ENCODE measurements at places on chromosomes 4 and X.

- DNase-seq: no peak
Measured at GRCh38 chr4:147547314-147548056, 66.6 kb downstream of the EDNRA start.

GRCh38 chrX:10926404-10926803 lies 184.7 kb upstream of the HCCS start:
- DNase-seq: no peak

DNA sequence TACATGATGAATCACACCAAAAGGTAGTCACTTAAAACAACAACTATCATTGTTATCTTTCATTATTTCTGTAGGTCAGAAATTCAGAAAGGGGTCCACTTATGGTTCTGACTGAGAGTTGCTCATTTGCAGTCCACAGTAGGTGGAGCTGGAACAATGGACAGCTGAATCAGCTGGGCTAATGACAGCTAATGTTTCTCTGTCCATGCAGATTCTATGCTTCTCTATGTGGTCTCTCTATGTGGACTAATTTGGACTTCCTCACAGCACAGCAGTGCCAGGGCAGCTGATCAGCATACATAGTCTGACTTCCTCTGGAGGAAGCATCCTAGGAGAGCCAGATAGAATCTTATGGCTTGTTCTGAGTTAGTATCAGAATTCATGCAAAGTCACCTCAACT lies 131.7 kb upstream of the INTU start:
- no peak for DNase-seq

DNA sequence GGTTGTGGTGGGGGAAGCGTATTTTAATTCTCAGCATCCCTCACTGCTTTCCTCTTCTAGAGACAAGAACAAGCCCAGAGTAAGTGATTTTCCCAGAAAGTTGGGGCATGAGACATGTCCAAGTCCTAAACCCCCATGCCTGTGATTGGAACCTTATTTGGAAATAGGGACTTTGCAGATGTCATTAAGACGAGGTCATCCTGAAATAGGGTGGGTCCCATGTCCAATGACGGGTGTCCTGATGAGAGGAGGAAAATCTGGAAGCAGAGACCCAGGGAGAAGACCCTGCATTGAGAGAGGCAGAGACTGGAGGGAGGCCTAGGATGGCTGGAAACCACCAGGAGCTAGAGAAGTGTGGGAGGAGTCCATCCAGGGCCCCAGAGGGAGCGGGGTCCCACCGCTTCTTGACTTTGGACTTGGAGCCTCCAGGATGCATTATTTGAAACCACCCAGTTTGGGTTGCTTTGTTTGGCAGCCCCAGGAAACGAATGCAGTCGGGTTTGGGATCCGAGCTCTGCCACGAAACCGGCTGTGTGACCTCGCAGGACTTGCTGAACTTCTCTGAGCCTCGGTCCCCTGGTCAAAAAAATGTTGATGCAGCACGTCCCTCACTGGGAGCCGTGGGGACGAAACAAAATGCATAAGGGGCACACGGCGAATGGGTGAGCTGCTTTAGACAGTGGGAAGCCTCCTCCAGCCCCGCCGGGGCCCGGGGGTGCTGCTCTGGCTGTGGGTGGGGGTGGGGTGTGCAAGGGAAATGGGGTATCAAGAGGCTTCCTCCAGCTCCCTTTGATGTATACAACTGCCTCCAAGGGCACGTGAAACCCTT lies 113.9 kb downstream of the CPZ start:
- no peak for DNase-seq

DNA sequence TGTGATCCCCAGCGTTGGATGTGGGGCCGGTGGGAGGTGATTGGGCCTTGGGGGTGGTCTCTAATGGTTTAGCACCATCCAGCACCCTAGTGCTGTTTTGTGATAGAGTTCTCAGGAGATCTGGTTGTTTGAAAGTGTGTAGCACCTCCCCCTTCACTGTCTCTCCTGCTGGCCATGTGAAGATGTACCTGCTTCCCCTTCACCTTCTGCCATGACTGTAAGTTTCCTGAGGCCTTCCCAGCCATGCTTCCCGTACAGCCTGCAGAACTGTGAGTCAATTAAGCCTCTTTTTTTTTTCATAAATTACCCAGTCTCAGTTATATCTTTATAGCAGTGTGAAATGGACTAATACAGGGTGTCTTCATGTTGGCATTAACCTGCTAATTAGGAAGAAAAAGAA lies 19.3 kb upstream of the TBC1D14 start:
- no peak for DNase-seq

DNA sequence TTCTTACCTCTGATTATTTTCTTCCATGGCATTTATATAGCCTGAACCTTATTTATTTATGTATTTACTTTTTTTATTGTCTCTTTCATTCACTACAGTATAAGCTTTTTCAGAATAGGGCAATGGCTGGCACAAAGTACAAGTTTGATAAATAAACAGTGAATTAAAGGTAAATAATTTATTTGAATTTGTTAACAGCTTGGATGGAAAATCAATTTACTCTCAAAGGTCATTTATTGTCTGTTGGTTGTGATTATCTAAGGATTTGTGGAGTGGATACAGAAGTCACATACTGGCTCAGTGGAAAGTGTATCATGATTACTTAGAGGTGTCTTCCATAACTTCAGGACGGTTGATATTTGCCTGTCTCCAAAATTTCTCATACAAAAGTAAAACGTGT lies 2472.9 kb downstream of the PCDH7 start:
- no peak for DNase-seq

GRCh38 chr4:155906554-155907247 lies 3.2 kb downstream of the TDO2 start:
- no peak for DNase-seq

GRCh38 chrX:135112096-135112729 lies 8.1 kb downstream of the ETDB start:
- no peak for DNase-seq

DNA sequence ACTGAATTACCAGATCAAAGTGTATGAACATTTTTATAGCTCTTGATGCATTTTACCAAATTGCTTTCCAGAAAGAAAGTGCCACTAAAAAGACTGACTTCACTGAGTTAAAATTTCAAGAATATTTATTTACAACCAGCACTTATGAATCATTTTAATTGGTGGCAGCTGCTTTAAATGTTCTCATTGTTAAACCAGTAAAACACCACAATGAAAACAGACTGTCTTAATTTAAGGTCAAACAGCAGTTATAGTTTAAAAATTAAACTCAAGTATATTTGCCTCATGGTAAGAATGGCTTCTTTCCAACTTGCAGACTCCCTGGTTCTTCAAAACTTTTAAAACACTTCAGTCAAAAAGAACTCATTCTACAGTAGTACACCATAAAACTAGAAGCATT lies 36.9 kb downstream of the AMMECR1 start:
- DNase-seq: no peak

GRCh38 chr4:128291096-128291495 lies 3.5 kb upstream of the PGRMC2 start:
- DNase-seq: no peak

DNA sequence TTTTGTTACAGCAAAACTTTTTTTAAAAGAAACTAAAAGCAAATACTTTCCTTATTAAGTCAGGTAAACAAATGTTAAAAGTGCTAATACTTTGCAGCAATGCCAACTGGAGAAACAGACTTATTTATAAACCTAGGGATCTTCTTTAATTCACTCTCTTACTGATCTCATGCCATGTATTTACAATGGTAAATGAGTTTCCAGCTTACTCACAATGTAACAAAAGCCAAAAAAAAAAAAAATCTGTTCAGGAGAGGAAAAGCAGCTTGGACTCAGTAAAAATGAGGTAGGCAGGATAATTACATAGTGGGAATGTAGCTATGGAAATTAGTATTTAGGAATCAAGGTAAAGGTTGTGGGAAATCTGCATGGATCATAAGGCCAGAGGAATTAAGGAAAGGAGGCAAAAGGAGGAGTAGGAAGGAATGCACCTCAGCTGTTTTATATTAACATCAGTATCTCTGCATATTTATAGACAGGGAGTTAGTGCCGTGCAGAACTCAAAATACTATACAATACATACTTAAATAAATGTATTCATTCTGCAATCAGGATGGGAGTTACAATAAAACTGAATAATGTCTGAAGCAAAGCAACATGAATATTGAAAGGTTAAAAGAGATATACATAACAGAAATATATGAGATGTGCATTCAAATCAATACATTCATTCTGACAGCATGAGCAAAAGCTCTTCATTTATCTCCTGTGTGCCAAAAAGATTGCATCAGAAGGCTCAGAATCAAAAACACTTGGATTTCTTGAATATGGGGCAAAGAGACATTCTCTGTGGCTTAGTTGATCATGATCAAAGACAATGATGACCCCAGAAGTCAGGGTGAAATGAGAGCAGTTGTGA lies 57.9 kb upstream of the ETNPPL start:
- DNase-seq: no peak

- no peak for DNase-seq
Measured at GRCh38 chrX:150610446-150610845, 42.0 kb downstream of the MTM1 start.

GRCh38 chr4:6404611-6405396 lies 67.6 kb downstream of the PPP2R2C start:
- no peak for DNase-seq

DNA sequence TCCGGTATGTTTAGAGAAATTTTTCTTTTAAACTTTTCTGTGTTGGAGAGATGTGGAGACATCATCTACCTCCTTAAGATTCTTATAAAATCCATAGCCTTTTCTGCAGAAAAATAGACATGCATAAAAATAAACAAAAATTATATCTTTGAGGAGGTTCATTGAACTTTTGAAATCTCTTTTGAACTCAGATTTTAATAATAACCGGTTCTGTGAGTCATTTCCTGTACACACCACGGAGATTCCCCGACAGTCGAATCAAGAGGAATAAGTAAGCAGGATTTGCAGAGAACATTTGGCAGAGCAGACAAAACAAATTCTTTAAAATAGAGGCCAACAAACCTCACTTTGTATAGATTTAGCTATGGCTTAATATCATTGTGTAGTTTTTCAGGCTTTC lies 918.7 kb upstream of the POU3F4 start:
- no peak for DNase-seq

GRCh38 chr4:120281581-120281980 lies 214.9 kb upstream of the MAD2L1 start:
- DNase-seq: no peak

GRCh38 chr4:42371305-42372252 lies 25.7 kb upstream of the SHISA3 start:
- no peak for DNase-seq

- no peak for DNase-seq
Measured at GRCh38 chrX:39841604-39842003, 256.2 kb downstream of the BCOR start.

GRCh38 chr4:10875144-10875799 lies 190.7 kb upstream of the CLNK start:
- no peak for DNase-seq

DNA sequence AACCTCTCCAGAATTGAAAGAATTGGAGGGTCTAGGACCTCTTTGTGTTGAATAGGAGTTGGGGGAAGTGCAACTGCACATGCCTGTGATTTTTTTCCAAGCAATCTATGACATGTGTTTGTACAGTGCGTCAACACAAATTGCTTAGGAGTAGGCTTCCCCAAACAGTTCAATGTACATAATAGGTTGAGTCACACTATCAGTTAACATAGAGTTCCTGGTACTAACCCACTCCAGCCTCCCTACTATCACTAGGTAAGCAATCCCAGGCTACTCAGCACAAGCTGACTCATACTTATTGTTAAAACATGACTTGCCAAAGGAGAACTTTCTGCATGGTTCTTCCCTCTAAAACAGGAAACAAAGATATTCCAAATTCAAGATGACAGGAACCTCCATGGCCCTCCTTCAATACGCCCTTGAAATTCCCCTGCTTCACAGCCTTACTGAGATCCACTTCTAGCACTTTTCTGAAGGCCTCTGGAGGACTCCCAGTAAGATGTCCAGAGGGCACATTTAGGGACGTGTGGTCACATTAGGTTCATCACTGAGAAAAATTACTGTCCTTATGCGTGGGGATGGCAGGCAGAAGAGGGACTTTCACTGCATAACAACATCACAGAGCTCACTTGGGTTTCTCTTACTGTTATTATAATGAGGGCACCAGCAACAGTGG lies 8.4 kb upstream of the VSIG1 start:
- DNase-seq: no peak

GRCh38 chr4:105350859-105351490 lies 122.9 kb downstream of the PPA2 start:
- DNase-seq: no peak

GRCh38 chrX:17743913-17744312 lies 6.6 kb downstream of the SCML1 start:
- no peak for DNase-seq

- DNase-seq: no peak
Measured at GRCh38 chr4:8287343-8288280, 18.1 kb downstream of the HTRA3 start.

GRCh38 chrX:150355913-150356312 lies 7.2 kb upstream of the MAMLD1 start:
- no peak for DNase-seq

- no peak for DNase-seq
Measured at GRCh38 chr4:69882150-69882549, 22.2 kb upstream of the SULT1E1 start.

DNA sequence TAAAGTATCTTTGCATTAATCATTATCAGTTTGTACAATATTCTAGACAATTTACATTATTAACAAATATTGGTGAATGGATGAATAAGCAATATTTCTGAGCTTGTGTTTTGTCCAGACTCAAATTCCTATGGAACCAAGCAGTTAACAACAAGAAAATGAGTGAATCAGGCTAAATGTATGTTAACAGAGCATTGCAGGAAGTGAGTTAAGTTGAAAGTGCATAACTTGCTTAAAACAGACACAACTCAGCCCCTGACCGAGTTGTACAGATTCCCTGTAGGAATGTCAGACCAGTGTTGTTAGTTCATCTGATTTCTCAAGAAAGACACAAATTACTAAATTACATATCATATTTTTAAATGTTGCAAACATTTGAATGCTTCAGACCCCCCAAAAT lies 23.7 kb upstream of the CSN1S1 start:
- DNase-seq: no peak

GRCh38 chr4:177403746-177404145 lies 38.5 kb downstream of the AGA start:
- DNase-seq: no peak

GRCh38 chrX:11886745-11887144 lies 128.7 kb downstream of the MSL3 start:
- no peak for DNase-seq

GRCh38 chr4:16967722-16968121 lies 69.3 kb upstream of the LDB2 start:
- DNase-seq: no peak
